Right ventricle myocardium inferior (tissue), 1 donor: ENCODE measurements at places on chromosomes 1 and 21.

GRCh38 chr1:41868241-41868998, 50.3 kb downstream of the HIVEP3 start:
- no peak for DNase-seq

DNA sequence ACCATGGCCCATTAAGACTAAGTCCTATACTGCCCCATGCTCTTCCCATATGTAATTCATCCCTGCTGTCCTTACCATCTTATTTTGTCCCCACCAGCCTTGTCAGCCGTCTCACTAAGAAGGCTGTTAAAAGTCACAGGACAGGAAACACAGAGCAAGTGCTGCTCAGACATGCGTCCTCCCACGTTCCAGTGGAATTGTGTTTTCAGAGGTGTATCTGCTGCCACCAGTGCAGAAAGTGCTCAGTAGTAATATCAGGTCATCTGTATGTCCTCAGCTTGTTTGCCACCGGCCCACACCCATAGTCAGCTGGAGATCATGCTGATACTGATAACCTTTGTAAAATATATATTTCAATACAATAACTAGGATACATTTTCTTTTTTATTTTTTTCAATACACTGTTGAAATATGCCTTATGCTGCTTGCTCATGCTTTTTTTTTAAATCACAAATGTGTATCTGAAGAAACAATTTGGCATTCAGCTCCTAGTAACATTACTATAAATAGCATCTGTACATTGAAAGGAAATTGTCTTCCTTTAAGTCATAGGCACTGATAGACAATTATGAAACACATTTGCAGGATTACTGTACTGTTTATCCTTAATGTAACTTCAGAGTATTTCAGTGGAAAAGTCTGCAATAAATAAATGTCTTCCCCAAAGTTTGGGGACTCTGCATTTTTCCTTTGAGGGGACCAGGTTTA, 156.9 kb downstream of the EDEM3 start:
- no peak for DNase-seq

GRCh38 chr1:228938537-228938901, 203.2 kb downstream of the RHOU start:
- DNase-seq = peak; percentile 58

DNA sequence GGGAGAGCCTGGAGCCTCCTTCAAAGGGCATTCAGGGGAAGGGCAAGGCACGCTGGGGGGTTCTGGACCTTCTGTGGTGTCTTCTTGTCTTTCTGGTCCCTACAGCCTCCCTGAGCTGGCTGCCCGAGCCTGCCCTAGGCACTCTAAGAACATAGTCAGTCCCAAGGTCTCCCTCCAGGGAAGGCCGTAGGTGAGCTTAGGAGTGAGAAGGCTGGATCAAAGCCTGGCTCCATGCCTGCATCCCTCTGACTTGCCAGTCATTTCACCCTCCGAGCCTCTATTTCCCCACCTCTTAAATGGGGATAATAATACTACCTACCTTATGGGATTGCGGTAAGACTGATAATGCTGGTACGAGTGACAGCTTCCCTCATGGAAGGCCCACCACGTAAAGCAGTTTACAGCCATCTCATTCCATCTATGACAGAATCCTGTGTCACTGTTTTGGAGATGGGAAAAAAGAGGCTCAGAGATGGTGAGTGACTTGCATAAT, 20.8 kb downstream of the PTPRF start:
- no peak for DNase-seq

DNA sequence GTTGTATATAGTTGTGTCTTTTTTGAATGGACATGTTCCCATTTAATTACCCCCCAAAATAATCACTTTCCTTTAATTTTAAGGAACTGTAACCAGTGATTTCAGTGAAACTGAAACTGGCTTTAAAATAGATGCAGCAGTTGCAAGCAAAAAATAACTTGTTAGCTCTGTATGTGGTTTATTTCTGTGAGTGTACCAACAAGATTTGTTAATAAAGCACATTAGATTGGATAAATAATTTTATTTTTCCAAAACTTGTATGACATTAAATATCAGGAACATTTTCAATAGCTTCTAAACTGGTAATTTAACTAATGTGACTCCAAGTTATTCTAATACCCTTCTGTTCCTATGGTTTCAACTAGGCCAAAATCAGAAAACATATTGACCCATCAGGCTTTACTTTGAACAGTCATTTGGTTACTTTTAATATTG, 184.3 kb upstream of the CACYBP start:
- no peak for DNase-seq

DNA sequence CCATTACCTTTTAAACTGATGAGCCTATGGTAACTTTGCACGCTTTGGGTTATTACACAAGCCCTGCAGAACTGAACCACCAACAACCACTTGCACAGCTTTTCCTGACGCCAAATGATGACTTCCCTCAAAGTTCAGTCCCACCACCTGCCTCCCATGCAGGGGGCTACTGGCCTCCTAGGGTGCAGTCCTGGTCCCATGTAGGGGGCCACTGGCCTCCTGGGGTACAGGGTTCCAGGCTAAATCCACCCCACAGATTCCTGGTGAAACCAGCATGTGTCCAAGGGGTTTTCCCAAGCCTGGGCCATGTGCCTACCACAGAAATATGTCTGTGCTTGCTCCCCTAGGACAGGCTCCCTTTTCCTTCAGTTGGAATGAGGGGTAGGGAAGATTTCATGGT, 73.4 kb upstream of the ZNF678 start:
- peak; percentile 60 for DNase-seq

GRCh38 chr1:208251911-208252835, 8.0 kb upstream of the PLXNA2 start:
- peak; percentile 64 for DNase-seq

DNA sequence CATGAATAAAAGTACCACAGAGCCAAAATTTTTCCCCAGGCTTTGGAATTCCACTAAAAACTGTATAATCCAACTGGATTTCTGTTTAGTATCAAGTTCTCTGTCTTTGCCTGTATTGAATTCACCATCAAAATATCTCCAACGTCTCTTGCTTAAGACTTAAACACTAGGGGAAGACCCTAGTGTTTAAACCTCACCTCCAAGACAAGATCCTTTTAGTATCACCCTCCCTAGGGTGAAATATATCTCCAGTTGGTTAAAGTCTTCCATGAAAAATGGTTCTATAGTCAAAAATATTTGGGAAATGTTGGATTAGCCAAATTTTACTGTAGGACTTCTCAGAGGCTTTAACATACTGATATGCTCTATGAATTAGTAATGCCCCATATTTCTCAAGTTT, 8.1 kb upstream of the XCL1 start:
- no peak for DNase-seq

GRCh38 chr1:161953256-161953920, 70.3 kb downstream of the OLFML2B start:
- DNase-seq = no peak

DNA sequence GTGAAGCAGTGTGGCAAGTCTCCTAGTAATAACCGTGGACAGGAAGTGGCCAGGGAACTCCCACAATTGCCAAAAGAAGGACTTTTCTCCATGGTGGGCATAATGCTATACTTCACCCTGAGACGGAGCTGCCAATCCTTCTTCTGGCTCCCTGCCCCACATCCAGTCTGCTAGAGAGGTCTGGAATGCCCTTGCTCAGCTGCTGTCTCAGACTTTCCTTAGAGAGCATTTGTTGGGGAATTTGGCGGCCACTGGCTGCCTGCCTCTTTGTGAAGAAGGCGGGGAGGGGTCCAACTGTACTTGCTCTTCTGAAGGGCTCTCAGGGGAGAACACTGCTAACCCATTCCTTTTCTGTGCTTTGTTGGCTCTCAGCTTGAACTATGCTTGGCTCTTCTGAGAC, 123.7 kb upstream of the EDN2 start:
- DNase-seq = no peak

- peak; percentile 91 for DNase-seq
Observed at GRCh38 chr1:223129229-223129901, 13.7 kb downstream of the TLR5 start.

GRCh38 chr1:42379794-42380585, 602 bp upstream of the RIMKLA start:
- no peak for DNase-seq

DNA sequence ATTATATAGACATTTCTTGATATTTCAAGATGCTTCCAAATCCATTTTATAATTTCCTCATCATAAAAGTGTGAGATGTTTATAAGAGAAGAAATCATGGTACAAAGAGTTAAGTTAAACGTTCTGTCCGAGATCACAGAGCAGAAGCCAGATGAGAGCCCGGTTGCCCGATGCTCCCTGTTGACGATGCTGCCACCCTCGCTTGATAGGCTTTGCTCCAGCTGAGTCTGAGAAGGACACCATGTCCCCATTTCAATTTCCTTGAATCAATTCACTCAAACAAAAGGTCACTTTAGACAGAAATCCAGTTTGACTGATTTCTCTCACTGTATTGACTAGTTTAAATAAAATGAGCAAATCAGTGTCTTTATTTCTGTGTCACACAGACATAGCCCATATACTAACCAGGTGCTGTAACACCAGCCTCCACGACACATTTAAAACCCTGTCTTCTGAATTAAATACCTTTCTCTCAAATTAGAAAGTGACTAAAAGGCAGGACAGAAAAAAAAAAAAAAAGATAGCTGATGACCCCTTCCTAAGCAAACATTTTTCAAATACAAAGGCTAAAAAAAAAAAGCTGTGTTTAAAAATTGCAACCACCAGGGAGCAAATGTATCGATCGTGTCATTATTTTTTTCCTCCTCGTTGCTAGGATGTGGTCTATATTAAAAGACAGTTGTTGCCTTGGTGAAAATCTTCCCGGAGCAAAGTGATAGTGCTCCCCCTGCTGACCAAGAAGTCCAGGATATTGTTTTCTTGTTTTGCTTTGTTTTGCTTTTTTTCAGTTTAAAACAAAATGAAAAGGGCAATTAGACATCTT, 35.2 kb downstream of the DNASE2B start:
- DNase-seq = no peak

DNA sequence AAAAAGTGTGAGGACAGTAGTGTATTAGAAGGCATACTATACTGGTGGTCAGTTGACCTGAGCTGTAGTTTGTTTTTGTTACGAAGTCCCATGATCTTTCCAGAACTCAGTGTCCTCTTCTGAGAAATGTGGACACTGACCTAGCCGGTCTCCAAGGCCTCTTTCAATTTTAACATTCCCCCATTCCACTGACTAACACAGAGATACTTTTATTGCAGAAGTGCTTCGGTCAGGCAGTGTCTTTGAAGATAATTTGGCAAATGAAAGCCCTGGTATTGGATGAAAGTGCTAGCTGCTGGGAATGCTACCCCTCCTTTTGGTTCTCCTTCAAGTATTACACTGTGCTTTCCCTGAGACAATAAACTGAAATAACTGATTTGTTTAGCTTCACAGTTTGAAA, 89.4 kb downstream of the LMO4 start:
- DNase-seq = no peak

DNA sequence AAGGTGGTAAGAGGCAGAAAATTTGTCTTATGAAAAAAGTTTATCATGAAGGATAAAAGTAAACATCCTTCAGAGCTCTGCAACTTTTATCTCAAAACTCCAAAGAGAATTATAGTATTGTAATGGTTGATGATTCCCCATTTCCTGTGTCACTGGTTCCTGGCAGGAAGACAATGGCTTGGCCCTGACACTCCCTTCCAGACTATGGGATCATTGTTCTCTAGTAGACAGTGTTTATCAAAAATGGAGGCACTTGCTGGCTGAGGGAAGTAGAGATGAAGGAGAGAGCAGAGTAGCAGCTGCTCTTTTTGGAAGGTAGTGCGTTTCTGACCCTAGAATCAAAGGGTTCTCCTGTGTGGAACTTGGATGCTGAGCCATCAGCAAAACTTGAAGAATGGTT, 145.9 kb upstream of the ATP1B1 start:
- no peak for DNase-seq

DNA sequence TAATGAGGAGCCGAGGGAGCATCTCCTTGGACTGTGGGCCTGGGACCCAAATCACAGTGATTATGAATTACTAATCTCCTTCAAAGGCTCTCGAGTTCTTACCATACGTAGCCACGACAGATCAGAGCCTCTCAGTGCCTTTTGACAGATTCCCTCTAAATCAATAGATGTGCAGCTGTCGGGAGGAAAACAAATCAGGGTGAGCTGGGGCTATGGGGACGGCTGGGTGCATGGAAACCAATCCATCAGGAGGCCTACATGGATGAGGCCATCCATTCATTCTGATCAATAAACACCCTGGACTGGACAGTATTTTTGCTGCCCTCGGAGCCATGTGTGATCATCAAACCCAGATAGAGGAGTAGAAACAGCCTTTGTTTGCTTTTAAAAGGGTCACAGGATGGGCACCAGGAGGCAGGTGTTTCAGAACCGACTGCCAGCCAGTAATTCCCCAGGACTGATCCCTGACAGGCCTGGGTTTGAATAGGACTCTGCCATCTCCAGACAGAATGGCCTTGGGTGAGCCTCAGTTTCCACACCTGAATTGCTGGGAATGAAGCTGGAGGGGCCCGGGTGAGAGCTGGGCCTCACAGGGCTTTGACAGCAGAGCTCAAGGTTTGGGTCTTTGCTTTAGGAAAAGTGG, 532.8 kb downstream of the MATN1 start:
- no peak for DNase-seq

GRCh38 chr1:114102136-114102535, 51.5 kb downstream of the SYT6 start:
- no peak for DNase-seq

- no peak for DNase-seq
Observed at GRCh38 chr1:44590475-44590874, 83.8 kb downstream of the TMEM53 start.

GRCh38 chr1:184210031-184210430, 158.5 kb downstream of the TSEN15 start:
- DNase-seq = no peak

DNA sequence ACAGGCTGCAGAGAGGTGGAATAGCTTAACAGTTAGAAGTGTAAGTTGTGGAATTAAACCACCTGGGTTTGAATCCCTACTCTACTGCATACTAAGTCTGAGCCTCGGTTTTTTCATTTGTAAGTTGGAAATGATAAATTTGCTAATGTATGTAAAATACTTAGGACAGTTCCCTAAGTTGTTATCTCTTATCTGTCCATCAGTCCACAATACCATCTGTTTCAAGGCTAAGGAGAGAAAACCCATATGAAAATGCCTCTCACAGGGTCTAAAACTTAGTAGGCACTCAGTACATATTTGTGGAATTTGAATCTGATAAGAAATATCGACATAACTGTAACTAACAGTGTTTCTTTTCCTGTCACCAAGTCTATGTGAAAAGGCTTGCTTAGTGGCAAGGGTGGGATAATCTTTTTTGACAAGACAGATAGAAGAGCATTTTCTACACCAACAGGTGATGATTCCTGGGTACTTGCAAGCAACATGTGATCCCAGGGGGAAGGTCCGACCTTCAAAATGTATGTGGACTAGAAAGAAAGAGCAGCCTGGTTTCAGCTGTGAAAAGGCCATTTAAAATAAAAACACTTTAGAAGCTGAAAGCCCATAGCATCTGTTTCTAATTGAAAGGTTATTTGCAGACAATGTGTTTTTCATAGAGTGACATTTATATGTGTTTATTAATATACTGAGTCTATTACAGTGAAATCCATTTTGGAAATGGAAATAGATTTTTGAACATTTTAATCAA, 202.9 kb downstream of the HHAT start:
- DNase-seq = no peak

GRCh38 chr1:53254011-53254640, 15.8 kb upstream of the MAGOH start:
- no peak for DNase-seq

- DNase-seq = no peak
Observed at GRCh38 chr1:12244078-12244477, 14.2 kb downstream of the VPS13D start.
